H9 (cell line): ENCODE measurements at places on chromosomes 3 and 15. TPM values are rescaled to one million over a fixed set of nuclear protein-coding genes. Genes with fewer than 3 reads are reported as not detected.

The KLHL40 gene
- total RNA-seq = not detected in 2 replicates

The SEMA4B gene
- 32.5 and 33.2 TPM in 2 replicates for total RNA-seq

The GRIP2 gene
- 3.1 and 3.2 TPM in 2 replicates for total RNA-seq

The STRIT1 gene
- total RNA-seq = 0.26 TPM in 1 of 2 replicates, not detected in the other

The ACTC1 gene
- total RNA-seq = 48.6 and 52.2 TPM in 2 replicates

The CEP19 gene
- 1.2 and 1.3 TPM in 2 replicates for total RNA-seq

The GPR27 gene
- total RNA-seq = 15.5 and 17.7 TPM in 2 replicates

The MAP6D1 gene
- 5.6 and 7.1 TPM in 2 replicates for total RNA-seq

The DGKG gene
- total RNA-seq = not detected in 2 replicates

The ATP10A gene
- total RNA-seq = 3.9 and 4.4 TPM in 2 replicates

The ISLR2 gene
- 0.09 TPM in 2 replicates for total RNA-seq

The ZKSCAN7 gene
- total RNA-seq = 7.0 and 8.7 TPM in 2 replicates

The SPRED1 gene
- total RNA-seq = 41.0 and 42.1 TPM in 2 replicates

GRCh38 chr3:42526616-42527367 is 24.3 kb downstream of the VIPR1 start:
- no peak for DNase-seq

- no peak for DNase-seq
Measured at GRCh38 chr15:54547491-54547890, 569.2 kb downstream of the UNC13C start.

GRCh38 chr15:27993996-27994780 is 104.9 kb downstream of the OCA2 start:
- DNase-seq = no peak

DNA sequence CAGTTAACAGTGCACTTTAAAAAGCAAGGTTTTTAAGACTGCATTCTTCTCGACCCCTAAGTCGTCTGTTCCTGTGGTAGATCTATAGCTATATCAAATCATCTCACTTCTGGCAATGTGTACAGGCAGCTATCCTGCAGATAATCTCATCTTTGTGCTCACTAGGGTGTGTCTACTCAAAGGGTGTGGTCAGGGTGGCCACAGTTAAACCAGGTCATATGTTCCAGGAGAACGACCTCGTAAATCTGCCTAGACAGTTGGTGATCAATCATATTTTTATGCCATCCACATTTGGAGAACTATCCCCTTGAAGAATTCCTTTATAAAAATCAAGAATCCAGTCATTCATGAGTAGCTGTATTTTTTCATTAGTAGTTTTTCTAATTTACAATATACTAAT is 3.0 kb downstream of the VEPH1 start:
- DNase-seq = no peak

DNA sequence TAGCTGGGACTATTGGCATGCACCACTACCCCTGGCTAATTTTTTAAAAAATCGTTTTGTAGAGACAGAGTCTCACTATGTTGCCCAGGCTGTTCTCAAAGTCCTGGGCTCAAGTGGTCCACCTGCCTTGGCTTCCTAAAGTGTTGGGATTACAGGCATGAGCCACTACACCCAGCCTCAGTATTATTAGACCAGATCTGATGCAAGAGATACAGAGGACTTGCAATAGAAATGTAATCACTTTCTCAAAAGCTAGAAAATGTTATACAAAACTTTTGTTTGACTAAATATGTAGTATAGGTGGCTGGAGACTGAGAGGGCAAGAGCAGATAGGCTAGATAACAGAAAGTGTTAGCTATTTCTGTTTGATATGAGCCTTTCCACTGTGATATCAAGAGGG is 531.9 kb downstream of the SOX2 start:
- DNase-seq = no peak

- no peak for DNase-seq
Measured at GRCh38 chr3:8657804-8658305, 13.3 kb upstream of the SSUH2 start.

DNA sequence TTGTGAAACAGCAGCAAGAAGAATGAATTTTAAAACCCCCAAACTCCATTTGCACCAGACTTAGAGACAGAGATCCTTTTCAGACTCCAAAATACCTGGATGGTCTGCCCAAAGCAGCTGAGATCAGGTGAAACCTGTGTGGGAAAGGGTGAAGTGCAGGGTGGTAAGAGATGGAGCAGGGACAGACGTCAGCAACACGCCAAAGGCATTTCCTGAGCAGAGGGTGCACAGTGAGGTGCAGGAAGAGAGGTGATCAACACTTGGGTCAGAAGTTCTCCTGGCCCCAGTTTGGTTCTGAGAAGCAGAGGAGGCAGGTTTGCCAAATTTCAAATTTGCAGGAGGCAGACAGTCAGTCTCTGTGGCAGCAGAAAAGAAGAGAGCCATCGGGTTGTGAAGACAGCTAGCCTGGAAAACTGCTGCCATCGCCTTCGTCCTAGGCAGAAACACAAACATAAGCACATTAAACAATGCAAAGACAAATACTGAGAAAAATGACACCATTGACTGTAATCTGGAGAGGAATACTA is 9.8 kb downstream of the CCR4 start:
- DNase-seq = no peak

DNA sequence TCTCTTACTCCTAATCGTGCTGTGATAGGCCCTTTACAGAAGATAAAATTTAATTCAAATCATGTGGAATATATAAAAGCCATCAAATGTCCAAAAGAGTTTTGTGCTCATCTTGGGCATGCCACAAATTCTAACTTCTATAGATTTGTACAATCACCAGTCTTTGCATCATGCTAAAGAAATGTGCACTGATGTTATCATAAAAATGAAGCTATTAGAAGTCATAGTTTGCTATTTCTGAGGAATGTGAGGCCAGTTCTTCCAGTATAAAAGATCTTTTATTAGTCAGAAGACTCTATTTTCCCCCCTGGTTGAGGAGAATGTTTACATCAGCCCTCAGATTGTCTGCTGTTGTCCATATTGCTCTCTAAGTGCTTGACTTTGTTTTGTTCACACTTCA is 2.1 kb upstream of the ANXA2 start:
- DNase-seq = no peak

DNA sequence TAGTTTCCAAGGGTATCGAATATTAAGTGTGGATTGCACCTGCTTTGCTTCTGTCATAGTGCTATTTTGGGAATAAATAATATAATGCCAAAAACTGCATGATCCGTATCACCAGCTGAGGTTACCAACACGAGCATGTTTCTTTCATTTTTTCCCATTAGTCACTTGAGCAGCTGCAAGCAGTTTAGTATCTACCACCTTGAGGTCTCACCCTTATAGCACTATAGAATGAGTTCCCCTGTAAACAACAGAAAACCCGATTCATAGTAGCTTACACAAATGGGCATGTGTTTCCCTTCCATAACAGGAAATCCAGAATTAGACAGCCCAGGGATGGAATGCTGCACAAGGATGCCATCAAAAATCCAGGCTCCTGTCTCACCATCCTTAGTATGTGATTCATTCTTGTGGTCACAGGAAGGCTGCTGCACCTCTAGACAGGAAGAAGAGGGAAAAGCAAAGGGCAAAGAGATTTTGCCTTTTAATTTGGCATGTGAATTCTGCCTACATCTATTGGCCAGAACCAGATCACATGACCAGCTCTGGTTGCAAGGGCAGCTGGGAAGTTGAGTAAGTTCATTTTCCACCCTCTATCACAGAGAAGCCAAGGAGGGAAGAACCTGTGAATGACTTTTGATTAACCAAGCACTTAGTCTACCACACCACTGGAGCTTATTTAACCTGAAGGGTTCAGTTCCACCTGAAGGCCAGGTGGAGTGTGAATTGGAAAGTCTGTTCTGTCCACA is 91.3 kb upstream of the SLC25A36 start:
- DNase-seq = no peak

DNA sequence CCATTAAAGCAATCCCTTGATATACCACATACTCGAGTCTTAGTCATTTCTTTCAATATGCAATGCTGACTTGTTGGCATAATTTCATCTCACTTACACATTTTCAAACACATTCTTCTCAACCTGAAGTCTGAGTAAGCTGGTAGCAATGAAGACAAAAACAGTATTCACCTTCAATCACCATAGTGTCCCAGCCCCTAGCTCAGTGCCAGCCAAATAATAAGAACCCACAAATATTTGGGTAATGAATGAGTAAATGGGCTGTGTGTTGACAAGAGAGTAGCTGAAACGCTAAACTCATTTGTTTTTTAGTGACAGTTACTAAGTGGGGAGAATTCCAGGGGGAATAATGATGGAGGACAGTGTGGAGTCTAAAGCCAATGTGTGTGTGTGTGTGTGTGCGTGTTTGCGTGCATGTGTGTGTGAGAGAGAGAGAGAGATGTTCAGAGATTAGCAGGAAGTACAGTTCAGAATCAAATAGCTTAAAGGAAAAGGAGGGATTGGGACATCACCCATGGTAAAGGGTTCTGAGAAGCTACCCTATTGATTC is 165.7 kb downstream of the GAP43 start:
- DNase-seq = no peak

DNA sequence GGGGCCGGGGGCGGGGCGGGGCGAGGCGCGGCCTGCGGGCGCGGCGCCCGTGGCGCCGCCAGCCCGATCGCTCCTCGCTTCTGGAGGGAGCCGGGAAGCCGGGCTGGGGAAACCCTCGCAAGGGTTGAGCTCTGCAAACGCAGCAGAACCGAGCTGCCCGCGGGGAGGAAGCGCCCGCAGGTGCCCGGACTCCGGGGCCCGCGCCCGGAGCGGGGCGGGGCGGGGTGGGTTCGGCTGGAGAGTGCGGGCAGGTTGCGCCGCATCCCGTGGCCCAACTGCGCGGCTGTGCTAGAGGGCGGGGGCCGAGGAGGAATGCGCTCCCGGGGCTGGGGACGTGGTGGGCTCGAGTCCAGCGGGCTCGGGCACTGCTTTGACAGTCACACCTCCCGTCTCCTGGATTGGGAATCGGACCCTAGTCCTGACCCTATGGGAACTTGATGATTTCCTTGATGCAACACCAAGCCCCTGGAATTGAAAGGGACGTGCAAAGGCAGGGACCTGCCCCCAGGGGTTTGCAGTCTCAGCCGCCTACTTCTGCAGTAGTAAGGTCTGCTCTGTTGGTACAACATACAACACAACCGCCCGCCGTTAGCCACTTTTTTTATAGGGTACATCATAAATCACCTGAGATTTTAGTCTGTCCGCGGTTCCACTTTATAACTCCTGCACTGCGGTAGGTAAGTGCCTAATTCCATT is 34.3 kb downstream of the ZBTB38 start:
- DNase-seq = peak; percentile 65

DNA sequence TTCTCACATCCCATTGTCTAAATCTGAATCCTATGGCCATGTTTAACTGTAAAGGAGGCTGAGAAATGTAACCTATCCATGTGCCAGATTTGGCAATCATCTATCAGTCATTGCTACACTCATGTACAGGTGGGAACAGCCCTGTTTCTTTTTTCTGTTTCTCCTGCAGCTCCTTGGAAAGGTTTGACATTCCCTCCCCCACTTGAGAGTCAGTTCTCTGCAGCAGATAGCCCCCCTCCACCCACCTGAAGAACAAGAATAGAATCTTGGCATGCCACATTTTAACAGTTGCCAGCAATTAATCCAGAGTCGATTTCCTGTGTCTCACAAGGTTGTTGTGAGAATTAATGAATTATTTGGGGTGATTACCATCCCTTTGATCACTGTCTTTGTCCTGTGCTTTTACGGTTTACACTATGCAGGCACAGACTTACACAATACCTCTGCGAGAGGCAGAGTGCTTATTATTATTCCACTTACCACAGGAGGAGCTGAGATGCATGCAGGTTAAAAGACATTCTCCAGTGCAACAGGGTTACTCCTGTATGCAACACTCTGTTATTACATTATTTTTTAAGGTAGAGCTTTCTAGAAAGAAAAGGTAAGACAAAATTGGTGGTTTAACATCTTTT is 351.0 kb upstream of the THRB start:
- DNase-seq = no peak

GRCh38 chr3:16725972-16726371 is 120.7 kb upstream of the DAZL start:
- no peak for DNase-seq

DNA sequence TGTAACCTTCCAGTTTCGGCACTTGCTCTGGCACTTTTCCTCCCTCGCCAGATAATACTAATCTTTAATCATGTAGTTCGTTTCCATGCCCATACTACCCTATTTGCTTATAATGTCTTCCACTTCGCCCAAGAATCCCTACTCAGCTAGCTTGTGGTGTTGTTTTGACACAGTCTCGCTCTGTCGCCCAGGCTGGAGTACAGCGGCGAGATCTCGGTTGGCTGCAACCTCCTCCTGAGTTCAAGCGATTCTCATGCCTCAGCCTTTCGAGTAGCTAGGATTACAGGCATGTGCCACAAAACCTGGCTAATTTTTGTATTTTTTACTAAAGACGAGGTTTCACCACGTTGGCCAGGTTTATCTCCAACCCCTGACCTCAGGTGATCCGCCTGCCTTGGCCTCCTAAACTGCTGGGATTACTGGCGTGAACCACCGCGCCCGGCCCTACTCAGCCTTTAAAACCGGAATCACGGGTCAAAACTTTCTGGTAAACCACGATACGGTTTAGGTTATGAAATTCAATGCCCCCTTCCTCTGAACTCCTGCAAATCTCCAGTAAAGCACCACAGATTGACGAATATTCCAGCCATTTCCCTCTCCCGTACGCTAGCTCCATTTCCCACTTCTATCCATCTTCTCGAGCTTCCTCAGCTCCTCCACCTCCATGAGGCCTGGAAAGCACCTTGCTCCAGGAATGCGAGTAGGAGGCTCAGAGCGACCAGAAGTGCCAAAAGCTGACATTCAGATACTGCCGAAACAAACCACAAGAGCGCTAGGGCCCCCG is 878 bp upstream of the RAD51 start:
- DNase-seq = no peak

DNA sequence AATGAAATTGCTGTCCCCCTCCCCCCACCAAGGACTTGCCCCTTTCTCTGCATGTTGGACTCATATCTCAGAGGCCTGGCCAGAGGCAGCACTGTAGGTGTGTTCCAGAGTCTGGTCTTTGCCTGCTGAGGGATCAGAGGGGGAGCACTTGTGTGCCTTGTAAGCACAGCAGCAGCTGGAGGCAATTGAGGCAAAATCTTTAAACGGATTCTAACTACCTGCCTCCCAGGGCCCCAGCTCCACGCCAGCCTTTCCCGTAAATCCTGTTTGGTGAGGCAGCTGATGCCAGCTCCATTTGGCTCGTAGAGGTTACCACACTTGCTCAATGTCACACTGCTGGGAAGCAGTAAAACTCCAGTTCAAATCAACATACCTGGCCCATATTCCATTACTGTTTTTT is 2.3 kb upstream of the IDH2 start:
- DNase-seq = no peak

DNA sequence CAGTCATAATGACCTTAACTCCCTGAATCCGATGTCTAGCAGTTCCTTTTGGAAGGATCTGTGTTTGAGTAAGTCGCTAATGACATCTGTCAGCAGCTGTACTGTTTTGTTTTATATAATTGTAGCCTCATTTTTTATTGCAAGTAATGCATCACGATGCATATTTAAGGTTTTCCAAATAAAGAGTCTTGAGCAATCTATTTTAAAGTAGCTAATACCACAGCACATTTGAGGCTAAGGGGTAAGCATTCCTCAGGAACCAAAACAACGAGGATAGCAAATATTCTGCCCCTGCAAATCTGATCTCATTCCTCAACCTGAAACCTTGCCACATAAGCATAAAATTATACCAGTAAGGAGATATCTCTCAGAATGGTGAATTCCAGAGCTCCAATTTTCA is 98.7 kb downstream of the TBC1D5 start:
- no peak for DNase-seq

GRCh38 chr3:122298239-122298638 is 26.8 kb upstream of the CSTA start:
- DNase-seq = no peak
